ENCODE measurements at places on chromosomes 13 and 19.

GRCh38 chr13:104810242-104810641 lies 1725.2 kb downstream of the EFNB2 start:
- no peak for DNase-seq

DNA sequence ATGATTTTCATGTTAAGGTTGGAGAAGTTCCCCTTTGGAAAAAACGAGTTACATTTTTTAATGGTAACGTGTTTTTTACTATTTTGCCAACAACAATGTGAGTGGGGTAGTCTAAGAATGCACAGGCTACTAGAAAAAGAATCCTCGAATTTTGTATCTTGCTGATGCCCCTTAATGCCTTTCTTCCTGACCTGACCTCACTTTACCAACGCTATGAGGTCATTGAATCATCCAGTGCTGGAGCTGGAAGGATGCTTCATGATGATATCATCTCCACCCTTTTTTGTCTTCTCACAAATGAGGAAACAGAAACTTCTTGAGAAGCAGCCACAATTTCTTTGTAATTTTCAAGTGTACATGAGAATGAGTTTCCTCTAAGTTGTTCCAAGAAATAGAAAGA lies 8.2 kb upstream of the UBL3 start:
- no peak for DNase-seq

DNA sequence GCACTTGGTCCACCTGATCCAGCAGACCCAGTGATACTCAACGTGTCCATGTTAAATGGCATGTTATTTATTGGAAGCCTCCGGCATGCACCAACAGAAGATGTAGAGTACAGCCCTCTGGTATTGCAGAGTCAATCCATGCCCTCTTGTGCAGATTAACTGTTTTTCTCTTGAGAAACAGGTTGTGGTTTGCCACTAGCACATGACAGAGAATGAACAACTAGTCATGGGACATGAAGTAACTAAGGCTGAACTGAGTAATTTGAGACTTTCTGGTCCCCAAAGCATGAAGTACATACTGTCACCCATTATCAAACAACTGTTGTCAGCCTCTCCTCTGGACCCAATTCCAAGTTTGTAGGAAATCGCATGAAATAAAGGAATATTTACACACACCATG lies 3.2 kb downstream of the ZNF562 start:
- DNase-seq: no peak

DNA sequence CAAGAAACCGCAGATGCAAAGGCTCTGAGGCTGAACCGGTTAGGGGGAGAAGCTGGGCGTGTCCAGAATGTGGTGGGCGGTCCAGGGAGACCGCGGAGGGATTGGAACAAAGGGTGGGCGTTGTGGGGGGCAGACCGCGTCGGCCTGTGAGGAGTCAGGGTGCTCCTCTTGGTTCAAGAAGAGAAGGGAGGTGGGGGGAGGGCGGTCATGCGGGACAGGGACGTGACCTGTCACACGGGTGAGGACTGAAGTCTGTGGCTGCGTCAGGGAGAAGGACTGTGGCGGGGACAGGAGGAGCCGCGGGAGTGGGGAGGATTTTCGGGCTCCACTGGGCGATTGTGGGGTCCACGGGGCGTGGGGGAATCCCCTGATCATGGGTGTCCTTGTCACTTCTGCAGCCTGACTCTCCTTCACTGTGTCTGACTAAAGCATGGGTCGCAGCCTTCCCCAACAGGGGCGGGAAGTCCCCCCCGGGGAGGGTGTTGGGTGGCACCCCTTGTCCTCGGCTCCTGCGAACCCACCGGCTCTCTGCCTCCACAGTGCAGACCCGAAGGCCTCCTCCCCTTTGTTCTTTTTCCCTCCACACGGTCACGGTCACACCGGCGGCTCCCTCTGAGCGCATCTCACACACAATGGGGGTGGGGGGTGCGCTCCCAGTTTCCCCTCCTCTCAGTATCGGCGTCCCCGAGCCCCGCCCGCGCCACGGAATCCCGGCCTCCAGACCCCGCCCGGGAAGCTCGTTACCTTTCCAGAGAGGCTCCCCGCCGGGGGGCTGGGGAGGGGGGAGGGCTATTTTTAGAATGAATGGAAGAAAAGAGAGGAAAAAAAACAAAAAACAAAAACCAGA lies 16.4 kb upstream of the KCNN1 start:
- DNase-seq: no peak

DNA sequence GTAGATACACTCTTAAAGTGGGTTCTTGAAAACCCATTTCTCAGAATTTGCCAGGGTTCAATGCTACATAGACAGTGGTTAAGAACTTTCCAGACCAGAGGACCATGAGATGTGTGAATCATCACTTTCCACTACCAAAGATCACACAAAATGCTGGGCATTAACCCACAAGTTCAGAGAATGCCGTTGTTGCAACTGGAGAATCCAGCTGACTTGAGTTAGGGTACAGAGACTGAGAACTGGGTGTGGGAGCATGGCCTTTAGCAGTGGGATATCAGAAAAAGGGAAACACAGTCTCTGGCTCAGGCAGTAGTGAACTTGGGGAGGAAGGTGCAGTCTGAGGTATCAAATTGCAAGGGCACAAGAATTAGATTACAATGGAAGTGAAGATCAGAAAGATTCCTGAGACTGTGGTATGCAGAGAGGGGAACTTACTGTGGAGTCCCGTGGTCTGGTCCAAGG lies 51.5 kb upstream of the WDFY2 start:
- no peak for DNase-seq

- DNase-seq: no peak
Observed at GRCh38 chr19:14066134-14066533, 4.3 kb upstream of the PALM3 start.

- DNase-seq: no peak
Observed at GRCh38 chr19:7637374-7638256, 705 bp downstream of the STXBP2 start.

GRCh38 chr19:34180273-34180672 lies 8.0 kb downstream of the LSM14A start:
- no peak for DNase-seq

DNA sequence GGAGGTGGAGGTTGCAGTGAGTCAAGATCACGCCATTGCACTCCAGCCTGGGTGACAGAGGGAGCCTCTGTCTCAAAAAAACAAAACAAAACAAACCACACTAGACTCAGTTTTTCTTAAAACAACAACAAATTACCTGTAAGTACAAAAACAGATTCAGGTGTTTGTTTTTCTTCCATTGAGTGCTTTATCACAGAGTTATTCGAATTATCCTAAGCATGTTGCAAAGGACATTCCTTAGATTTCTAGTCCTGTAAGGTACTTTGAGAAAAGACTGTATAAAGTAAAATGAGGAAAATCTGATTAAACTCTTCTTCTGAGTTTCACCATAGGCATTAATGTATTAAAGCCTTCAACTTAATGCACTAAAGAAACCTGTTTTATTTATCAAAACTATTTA lies 2.2 kb upstream of the EEF1AKMT1 start:
- no peak for DNase-seq

- no peak for DNase-seq
Observed at GRCh38 chr19:2479556-2480194, 3.7 kb downstream of the GADD45B start.

DNA sequence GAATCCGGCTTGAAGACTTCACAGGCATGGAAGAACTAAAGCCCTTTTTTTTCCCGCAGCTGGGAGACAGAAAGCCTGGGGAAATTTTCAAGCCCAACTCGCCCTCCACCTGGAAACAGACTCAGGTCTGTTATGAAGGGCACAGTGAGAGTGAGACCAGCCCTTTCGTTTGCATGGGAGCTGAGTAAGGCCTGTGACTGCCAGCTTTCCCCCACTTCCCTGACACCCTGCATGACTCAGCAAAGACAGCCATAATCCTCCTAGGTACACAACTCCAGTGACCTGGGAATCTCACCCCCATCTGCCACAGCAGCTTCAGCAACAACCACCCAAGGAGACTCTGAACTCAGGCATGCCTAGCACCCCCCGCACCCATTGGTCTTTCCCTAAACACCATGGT lies 87.6 kb upstream of the ZNF91 start:
- no peak for DNase-seq

- no peak for DNase-seq
Observed at GRCh38 chr13:74464670-74465069, 330.5 kb upstream of the KLF12 start.

DNA sequence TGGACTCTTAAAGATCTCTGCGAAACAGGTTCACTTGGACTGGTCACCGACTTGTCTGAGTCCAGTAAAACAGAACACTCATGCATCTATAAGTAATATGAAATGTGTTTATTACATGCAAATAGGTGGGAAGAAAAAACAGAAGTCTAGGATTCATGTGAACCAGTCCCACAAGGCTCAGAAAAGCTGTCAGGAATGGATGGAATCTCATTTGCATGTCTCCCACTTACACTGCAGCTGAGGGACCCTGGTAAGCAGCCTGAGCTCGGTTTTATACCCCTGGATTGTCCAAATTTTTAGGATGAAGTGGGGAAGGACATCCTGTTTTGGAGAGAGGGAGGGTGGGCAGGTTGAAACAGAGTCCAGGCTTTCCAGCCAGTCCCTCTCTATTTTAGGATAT lies 1545.1 kb upstream of the PCDH20 start:
- no peak for DNase-seq

- DNase-seq: peak; percentile 91
Observed at GRCh38 chr19:58305065-58305931, at the start of gene ERVK3-1. Gene ERVK3-1, plus strand, starts transcription at chr19:58305377. Its CDS starts 6,792 bp downstream, at chr19:58312169.

DNA sequence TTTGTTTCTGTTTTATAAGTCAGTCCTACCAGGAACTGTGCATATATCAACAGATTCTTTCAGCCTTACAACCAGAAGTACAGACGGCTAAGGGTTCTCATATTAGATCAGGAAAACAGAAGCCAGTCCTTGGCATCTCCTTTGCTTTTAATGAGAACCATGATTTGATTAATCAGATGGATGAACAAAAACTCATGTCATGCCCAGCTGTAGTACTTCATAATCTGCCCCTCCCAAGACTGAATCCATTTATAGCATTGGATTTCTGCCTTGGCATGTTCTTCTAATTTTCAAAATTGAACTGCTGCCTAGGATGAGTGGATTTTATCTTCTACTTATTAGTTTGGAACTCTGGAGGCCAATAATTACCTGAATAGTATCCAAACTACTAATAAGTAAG lies 617.2 kb downstream of the SLITRK5 start:
- DNase-seq: no peak

GRCh38 chr19:39752390-39752789 lies 14.6 kb upstream of the CLC start:
- DNase-seq: no peak

DNA sequence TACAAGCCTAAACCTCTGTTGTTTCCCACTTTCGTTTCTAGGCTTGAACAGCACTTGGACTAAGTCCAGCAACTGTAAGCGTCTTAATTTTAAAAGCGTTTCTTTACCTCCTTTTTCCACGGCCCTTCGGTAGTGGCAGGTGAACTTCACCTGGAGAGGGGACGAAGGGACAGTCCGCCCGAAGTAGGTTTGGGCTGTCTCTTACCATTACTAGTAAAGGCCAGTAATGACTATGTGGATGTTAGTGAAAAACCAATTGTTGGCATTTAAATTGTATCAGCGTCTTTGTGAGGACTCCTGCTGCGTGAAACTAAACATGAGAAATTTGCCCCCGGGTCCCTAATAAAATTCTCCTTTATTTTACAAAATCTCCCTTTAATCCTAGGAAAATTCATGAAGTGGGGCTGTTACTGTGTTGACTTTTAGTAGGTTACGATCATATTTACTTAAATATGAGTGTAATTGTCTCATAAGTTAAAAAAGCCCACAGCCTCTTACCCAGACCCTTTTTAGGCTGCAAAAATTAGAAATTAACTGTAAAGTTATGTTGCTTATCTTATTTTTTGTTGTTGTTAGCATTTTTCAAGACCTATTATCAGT lies 983 bp downstream of the ITM2B start:
- no peak for DNase-seq

DNA sequence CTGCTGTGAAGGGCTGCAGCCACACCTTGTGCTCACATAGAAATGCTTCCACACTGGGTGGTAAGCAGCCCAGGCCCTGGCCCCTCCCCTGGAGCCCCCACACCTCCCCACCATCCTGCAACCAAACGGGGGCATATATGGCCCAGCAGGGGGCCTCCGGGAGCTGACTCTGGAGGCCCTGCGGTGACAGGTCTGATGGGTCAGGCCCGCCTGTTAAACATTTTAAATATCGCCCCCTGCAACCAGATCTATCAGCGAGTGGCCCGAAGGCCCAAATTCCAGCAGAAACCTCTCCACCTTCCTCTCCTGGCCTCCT lies 48.0 kb upstream of the KATNAL1 start:
- DNase-seq: no peak

DNA sequence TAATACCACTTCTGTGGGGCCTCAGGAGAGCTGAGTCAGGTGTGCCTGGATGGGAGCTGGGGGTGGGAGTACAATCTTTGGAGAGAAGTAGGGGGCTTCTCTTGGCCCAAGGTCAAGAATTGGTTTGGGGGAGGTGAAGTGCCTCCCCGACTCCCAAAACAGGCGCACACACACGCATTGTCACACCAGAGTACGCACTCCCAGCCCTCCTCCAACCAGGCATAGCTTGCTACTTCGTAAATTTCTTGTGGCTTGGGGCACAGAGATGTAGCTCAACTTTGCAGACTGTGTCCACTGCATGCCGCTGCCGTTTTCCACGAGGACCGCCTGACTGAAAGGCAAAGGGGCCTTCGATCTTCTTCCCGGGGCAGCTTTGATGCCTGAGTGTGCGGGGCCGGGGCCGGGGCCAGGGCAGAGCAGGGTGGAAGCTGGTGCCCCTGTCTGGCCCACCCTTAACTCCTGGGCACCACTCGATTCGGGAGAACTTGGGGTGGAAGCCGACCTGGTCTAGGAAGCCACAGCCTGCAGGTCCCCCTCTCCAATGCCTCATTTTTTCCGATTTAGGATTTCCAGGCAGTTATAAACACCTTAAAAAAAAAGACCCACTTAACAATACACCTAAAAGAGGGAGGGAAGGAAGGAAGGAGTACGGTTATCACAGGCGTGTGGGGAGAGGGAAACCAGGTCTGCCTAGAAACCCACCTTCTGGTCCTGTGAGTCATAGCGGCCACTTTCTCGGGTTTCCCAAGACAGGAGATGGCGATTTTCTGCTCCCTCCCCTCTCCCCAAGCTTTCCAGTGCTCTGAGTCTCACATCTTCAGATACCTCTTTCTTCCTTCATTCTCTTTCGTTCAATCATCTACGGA lies 5.8 kb upstream of the TSHZ3 start:
- DNase-seq: no peak

DNA sequence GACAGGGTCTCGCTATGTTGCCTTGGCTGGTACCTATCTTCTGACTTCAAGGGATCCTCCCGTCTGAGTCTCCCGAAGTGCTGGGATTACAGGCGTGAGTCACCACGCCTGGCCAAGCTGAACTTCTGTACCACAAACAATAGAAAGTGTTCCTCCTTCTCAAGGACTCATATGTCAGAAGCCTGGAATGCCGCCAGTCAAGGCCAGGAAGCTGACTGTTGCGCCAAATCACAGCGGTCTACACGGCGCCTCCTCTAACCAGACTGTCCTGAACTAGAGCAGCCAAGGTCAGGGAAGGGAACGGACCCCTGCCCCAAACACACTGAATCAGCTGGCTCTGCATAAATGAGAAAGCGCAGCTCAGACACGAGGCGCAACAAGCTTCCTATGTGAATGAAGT lies 14.6 kb downstream of the RAB20 start:
- DNase-seq: no peak

DNA sequence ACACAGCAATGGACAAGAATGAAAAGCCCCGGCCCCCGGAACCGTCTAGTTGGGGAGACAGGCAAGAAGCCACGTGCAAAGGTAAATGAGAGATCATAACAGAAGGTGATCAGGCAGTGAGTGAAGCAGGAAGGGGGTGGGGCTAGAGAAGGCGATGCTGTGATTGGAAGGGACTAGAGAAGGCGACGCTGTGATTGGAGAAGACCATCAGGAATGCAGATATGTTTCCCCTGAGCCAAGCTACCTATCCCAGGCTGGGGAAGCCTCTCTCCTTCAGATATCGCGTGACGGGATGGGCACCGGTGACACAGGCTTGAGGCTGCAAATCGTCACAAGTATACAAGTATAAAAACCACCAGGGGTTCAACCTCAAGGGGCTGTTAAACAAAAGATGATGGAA lies 21.8 kb downstream of the DCAF15 start:
- DNase-seq: no peak
